M059J (cell line): ENCODE measurements at places on chromosomes 2 and 18.

DNA sequence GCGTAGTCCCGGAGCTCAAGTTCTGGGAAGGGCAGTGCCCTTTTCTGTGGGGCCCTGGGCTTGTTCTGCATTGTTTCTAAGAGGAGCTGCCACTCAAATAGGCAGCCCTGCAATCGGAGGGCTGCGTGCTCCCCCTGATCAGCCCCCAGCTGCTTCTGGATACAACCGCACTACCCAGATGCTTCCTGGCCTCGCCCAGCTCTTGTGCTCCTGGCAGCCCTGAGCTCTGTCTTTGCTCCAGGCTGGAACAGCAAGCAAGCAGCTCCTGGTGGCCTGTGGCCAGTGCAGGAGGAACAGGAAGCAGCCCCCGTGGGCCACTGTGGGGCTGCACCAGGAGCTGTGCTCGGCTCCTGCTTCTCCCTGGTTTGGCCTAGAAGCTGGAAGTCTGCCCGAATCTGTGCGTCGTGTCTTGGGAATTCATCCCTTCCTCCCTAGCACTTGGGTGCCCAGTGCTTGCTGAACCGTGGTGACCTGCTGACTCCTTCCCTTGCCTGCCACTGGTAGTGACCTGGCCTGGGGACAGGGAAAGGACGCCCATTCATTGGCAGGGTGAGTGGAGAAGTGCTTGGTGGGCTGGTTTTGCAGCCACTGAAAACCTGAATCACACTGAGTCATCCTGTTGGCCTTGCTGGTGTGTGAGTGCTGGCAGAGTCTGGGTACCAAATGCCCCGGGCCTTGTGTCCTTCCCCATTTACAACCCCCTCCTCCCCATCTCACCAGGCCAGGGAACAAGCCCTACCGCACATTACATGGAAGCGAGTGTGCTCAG, 27.3 kb upstream of the NTSR2 start:
- DNase-seq: peak; percentile 99

DNA sequence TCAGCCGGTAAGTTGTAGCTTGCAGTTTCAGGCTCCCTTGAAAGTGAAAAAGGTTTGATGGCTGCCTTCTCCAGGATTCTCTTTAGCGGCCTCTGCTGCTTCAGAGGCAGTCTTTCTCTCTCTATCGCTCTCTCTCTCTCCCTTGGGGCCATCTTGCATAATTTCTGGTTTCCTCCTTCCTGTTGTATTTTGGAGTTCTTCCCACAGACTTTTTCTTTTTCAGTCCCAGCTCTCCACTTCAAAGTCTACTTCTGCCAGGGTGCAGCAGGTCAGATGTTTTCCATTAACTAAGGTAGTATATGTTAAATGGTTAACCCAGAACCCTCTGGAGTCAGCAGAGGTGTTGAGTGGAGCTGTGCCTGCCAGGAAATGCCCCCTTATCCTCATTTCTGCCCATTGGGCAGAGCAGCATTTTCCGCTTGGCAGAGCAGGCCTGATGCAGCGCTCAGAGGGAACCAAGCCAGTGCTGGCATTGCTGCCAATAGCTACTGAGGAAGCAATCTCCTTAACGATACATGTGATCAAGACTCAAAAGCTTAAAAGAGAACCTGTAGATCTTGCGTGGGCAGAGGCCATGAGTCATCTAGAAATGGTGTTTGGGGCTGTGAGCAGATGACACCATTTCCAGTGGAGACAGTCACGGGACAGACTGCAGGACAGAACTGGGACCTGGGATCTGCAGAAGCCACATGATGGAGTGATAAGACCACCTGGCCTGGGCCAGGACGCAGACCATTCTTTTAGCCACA, 20.8 kb downstream of the DBI start:
- DNase-seq: peak; percentile 84

DNA sequence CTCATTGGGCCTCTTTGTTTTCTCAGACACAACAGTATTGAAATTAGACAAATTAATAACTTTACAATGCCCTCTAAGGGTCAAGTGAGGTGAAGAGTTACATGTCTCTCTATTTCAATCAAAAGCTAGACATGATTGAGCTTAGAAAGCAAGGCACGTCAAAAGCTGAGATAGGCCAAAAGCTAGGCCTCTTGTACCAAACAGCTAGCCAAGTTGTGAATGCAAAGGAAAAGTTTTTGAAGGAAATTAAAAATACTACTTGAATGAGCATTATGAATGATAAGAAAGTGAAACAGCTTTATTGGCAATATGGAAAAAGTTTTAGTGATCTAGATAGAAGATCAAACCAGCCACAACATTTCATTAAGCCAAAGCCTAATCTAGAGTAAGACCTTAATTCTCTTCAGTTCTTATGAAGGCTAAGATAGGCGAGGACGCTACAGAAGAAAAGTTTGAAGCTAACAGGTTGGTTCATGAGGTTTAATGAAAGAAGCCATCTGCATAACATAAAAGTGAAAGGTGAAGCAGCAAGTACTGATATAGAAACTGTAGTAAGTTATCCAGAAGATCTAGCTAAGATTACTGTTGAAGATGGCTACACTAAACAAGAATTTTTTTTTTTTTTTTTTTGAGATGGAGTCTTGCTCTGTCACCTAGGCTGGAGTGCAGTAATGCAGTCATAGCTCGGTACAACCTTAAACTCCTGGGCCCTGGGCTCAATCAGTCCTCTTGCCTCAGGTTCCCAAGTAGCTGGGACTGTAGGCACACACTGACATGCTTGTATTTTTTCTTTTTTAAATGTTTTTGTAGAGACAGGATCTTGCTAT, 65.5 kb downstream of the FAM117B start:
- no peak for DNase-seq

- DNase-seq: peak; percentile 37
These were observed 2.0 kb downstream of the IHH start for GRCh38 chr2:219058541-219059374.

DNA sequence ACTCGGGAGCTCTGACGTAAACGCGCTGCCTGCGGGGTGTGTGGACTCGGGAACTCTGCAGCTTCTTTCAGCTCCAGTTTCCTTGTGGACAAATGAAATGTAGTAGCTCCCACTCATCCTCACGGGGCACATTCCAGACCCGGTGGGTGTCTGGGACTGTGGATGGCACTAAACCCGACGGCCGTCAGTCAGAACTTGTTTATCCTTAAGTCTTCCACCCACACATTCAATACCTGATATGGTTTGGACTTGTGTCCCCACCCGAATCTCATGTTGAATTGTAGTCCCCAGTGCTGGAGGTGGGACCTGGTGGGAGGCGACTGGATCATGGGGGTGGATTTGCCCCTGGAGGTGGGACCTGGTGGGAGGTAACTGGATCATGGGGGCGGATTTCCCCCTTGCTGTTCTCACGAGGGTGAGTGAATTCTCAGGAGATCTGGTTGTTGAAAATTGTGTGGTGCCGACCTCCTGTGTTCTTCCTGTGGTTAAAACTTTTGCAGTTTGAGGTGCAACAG, 81.2 kb upstream of the SNTG2 start:
- DNase-seq: no peak

GRCh38 chr2:152284398-152284797, 50.6 kb upstream of the FMNL2 start:
- DNase-seq: peak; percentile 16

GRCh38 chr2:160226367-160226766, 26.3 kb upstream of the ITGB6 start:
- DNase-seq: no peak

DNA sequence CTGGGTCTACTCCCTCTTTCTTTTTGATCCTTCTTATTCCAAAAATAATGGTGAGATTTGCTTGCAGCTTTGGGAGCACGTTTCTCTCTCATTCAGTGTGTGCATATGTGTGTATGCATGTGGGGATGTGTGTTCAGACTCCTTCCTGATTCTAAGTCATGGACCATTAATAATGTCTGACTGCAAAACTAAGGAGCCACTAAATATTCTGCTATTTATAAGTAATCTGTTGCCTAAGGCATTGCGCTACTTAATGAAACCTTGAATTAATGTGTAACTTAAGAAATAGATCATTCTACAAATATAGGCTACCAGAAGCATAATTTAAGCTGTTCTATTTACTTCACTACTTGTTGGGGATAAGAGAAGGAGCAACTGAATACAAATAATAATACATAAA, 182.1 kb downstream of the TFCP2L1 start:
- DNase-seq: no peak

DNA sequence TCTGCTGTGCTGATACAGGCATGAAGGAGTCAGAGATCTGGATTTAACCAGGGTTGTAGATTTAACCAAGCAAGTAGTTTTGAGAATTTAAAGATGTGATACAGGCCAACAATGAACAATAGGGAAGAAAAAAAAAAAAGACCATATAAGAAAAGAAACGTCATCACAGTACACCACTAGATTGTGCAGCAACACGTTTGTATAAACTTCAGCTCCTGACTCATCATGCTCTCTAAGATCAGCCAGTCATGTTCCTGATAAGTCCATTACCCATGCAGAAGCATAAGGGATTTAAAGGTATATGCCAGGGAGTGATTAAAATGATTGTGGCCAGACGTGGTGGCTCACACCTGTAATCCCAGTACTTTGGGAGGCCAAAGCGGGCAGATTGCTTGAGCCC, 22.3 kb upstream of the ERICH2 start:
- DNase-seq: peak; percentile 76

- no peak for DNase-seq
These were observed 13.0 kb downstream of the ATIC start for GRCh38 chr2:215324811-215325210.

DNA sequence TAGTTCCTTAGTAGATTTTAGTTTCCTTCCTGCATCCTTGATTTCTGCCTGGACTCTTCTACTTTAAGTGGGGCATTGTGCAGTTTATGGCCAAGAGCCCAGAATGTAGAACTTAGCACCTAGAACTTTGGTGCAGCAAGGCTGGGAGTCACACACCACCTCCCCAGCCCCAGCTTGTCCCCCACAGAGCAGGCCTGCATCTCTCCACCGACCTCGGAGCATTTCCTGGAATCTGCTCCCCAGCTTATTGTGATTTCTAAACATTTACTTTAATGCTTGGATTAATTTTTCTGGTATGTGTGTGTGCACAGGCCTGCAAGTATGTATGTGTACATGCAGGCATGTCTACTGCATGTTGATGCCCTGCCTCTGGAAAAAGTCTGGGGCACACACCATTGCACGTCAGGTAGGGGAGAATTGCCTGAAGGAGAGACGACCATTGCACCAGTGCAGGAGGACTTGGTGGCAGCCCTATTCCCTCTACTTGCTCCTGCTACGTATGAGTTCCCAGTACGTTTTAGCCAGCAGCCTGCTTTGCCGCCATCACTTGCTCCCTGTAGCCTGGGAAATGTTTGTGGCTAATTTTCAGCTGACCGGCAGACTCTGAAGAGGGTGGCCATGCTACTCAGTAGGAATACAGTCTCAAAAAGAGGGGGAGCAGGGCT, 419.9 kb upstream of the HS6ST1 start:
- DNase-seq: no peak

DNA sequence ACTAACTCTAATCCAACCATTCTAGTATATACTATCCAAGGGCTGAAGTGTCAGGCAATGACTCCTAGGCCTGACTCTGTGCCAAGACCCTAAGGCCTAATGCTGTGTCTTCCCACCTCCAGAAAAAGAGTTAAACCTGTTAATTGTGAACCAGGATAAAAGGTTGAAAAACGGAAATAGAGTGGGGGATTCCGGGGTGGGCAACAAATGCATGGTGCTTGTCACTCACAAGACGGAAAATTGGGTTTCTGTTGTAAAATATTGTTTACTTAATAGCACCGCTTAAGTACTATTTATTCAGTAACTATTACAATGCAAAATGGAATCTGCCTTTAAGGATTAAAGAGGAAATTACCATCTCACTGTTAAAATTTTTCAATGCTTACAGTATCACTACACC, 3.2 kb downstream of the STK17B start:
- DNase-seq: peak; percentile 74

GRCh38 chr2:11515490-11515981, 18.3 kb upstream of the GREB1 start:
- DNase-seq: no peak

DNA sequence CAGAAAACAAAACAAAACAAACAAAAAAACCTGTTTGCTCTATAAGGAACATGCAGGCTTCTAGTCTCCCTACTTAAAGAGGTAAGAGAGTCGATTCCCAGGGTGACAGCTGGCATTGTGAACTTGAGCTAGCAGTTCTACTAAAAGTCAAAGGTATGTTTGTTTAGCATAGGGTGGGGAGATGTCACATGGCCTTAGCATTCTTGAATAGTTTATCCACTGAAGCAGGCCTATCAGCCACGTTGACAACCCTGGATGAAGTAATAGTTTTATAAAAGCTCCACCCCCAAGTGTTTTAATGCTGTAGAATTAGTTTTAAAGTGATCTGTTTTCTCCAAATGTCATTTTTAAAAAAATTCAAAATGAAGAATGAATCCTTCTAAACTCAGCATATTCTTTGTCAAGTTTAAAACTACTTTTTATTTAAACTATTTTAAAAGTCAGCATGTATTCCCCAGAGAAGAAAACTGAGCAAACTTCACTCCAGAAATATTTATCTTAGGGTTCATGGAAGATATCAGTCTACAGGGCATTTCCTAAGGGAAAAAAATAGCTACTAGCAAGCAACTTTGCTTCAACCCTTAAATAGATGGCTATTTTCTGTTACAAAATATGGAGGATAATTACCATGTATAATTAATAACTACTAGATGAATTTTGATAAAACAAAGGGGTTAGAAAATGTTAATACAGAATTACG, 1.7 kb downstream of the MYOM1 start:
- DNase-seq: no peak

DNA sequence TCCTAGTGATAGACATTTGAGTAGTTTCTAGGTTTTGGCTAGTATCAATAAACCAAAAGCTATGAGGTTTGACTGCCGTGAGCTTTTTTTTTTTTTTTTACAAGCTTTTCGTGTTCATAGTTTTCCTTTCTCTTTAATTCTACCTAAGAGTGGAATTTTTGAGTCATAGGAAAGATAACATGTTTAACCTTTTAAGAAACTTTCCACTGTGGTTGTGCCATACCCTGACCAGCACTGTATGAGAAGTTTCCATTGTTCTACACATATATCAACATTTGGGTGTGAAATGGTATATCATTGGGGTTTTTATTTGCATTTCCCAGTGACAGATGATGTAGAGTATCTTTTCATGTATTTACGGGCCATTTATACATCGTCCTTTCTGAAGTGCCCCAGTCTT, 31.7 kb downstream of the UBE2F start:
- peak; percentile 78 for DNase-seq

DNA sequence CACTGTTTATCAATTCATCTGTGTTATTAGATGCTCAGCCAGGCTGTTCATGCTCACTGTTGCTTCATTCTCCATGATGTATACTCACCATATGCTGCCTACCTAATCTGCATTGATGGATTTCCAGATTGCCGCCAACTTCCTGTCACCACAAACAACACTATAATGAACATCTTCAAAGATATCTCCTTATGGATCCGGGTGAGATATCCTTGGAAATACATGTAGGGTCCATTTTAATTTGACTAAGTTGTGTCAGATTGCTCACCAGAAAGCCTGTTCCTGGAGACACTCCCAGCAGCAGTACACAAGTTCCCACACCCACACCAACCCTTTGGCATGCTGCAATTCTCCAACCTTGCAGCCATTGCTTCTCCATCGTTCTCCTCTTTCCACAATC, 547.5 kb upstream of the TNP1 start:
- DNase-seq: no peak

DNA sequence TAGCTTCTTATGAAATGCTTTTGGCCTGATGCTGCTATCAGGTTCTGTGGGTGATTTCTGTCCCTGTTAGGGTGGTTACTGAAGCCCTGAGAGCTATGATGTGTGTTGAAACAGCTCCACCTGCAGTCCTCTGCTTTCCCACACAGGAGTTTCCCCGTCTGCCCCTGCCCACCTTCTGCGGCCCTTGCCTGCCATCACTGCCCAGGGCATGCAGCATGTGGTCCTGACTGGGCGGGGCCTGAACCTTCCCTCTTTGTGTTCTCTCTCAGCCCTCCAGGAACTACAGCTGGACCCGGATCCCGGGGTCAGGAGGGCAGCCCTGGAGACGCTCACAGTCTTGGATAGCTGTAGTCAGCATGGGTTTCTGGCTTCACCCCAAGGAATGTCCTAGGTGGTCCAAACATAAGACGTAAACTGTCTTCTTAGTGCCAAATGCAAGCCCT, 21.4 kb downstream of the HJURP start:
- DNase-seq: peak; percentile 80
